ENCODE measurements at places on chromosomes 7 and 10.

- no peak for DNase-seq
Measured at GRCh38 chr10:129716211-129716681, 247.8 kb downstream of the EBF3 start.

- no peak for DNase-seq
Measured at GRCh38 chr7:83475420-83475819, 173.5 kb downstream of the SEMA3E start.

DNA sequence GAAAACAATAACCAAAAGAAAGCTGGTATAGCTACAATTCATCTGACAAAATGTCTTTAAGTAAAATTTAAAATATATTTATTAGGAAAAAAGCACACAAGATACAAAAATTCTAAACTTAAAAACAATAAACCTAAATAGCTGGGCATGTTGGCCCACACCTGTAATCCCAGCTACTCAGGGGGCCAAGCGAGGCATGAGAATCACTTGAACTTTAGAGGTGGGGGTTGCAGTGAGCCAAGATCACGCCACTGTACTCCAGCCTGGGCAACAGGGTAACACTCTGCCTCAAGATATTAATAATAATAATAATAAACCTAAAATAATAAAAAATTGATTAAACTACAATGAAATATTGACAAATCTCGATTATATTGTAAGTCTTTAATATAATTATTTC is 77.8 kb upstream of the PDK4 start:
- no peak for DNase-seq

DNA sequence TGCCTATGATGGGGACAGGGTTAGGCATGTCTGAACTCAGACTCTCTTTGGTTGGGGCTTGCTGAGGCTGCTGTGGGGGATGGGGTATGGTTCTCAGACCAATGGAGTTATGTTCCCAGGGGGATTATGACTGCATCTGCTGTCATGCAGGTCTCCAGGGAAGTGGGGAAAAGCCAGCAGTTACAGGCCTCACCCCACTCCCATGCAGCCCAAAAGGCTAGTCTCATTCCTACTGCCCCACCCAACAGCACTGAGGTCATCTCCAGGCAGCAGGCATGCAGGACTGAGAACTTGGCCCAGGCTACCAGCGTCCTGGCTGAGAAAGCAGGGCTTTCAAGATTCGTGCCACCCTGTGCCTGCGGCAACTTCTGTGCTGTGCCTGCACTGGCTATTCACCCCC is 373.3 kb downstream of the HTR7 start:
- no peak for DNase-seq

DNA sequence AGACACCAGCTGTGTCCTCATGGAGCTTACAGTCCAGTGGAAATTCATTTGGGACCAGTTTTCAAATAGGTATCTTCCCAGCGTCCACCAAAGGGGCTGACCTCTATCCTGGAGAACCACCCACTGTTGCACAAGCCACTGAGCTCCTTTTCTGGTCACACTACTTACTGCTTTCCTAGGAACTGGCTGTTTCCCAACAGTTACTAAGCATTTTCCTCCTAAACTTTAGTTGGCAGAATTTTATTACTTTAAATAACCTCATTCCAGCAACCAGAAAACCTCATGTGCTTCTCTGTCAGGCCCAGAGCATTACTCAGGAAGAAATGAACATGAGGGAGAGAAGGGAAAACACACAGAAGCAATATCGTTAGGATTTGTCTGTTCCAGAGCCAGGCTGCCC is 183.1 kb downstream of the GPAM start:
- no peak for DNase-seq

DNA sequence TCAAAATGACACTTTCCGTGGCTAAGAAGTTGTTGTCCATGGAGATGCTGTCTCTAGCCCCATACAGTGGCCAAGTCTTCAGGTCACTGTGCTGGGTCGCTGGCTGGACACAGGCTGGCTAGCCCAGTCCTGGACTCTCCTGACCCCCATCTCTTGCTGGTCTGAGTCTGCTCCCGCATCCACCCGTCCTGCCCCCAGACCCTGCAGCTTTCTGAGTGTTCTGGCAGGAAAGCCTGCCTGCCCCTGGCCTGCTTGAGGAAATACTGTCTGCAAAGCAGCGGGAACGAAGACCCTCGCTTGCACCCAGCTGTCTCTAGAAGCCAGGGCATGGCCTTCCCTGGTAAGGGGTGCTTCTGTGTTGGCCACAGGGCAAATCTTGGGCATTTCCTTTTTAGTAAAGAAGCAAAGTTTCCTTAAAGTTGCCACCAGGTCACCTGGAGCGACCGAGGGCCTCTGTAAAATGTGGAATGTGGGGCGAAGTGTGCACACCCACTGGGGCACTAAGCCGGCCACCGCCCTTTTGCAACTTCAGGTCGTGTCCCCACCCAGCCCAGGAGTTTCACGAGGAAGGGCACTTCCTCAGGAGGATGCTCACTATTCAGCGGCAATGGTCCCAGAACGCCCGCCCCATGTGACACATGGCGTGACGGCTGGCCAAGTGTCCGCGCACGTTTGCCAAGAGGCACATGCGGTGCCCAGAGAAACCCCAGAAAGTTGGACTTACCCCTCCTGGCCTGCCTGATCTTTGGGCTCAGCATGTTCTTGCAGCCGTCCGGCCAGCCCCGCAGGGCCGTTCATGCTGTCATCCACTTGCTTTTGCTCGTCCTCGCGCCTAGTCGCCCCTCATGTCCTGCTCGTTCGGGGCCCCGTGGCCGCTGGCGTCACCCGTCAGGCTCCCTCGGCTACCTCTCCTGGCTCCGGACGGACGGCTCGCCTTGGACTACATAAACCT is 558 bp downstream of the ARHGAP22 start:
- no peak for DNase-seq

GRCh38 chr10:35643151-35644049 is 1.3 kb upstream of the FZD8 start:
- DNase-seq: no peak

- no peak for DNase-seq
Measured at GRCh38 chr10:17216901-17217395, 11.1 kb upstream of the VIM start.

GRCh38 chr10:5095687-5096086 is 1.5 kb downstream of the AKR1C3 start:
- DNase-seq: no peak

DNA sequence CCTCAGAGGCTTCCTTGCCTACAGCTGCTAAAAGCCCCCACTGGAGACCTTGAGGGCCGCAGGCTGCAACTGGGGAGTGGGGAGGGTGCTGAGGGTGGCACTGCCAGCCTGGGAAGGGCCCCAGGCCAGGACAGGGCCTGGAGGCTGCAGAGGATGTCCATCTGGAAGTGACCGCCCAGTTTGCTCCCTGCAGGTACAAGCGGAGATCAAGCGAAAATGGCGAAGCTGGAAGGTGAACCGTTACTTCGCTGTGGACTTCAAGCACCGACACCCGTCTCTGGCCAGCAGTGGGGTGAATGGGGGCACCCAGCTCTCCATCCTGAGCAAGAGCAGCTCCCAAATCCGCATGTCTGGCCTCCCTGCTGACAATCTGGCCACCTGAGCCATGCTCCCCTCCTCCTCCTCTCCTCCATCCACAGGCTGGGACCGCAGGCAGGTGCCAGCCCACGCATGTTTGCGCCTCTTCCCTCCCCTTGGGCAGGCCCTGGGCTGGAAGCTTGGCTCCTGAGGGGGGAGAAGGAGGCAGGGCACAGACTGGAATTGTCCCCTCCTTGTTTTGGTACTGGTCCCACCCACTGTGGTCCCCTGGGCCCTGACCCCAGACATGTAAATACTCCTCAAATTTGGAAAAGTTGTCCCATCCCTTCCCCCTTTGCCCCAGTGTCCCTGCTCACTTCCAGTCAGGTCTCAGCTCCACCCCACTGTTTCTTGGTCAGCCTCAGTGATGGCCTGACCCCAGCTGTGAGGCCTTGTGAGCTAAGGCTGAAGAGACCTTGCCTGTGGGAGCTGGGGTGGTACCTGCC is 54.4 kb downstream of the ADCYAP1R1 start:
- DNase-seq: no peak

- no peak for DNase-seq
Measured at GRCh38 chr7:74343281-74344131, 54.3 kb downstream of the CLIP2 start.

GRCh38 chr7:5497295-5498103 is 73.9 kb upstream of the TNRC18 start:
- DNase-seq: no peak
